Memory B cell (primary cell): ENCODE measurements at places on chromosomes 2 and 18.

- DNase-seq: no peak
Measured at GRCh38 chr2:9972621-9973479, 21.4 kb downstream of the GRHL1 start.

GRCh38 chr18:54957996-54958395 is 1.3 kb downstream of the CCDC68 start:
- DNase-seq: no peak

GRCh38 chr2:237459741-237460174 is 27.3 kb upstream of the MLPH start:
- no peak for DNase-seq

GRCh38 chr18:12442946-12443345 is 35.2 kb downstream of the PRELID3A start:
- DNase-seq: no peak

DNA sequence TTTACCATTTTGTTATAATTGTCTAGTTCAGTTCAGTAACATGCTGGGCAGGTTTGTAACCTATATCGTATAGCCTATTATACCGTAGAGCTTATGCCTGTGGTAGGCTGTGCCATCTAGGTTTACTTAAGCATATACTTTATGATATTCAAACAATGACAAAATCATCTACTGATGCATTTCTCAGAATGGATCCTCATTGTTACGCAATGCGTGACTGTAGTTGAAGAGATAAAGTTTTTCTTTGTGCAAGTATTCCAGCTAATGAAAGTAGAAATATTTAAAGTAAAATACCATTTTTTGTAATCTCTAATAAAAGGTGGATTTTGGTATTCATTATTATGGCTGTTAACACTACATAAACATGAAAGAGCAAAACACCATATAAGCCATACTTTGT is 100.2 kb downstream of the LRRTM4 start:
- DNase-seq: no peak

DNA sequence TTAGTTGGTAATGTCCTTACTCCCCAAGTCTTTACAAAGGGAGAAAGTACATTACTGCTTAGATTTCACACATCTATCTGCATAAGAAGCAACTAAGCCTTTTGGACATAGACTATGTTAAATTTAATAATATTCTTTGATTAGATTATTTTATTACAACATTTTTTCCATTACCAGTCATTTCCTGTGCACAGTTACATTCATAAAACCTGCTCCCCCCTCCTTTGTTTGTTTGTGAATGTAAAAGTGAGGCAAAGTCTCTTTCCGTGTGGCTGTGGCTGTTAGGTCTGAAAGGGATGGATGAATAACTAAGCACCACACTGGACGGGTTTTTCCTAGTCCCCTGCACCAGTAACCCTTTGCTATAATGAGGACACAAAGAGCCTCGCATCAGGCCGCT is 9.6 kb downstream of the PTGR3 start:
- DNase-seq: no peak

DNA sequence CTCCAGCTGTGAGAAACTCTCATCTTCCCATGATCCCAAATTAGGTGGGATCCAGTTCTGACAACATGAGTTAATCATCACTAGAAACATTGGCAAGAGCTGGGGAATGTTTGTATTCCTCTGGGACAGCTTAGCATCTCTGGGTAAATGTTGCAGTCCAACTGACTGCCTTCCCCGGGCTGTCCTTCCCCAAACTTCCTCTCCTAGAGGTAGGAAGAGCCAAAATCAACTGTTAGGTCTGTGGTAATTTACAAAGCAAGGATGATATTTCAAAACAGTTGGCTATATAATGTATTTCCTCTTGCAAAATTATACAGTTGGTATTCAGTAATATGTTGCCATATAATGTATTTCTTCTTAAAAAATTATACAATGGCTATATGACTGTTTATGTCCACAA is 148.5 kb downstream of the MGAT5 start:
- no peak for DNase-seq

GRCh38 chr2:183070942-183071844 is 7.4 kb upstream of the DUSP19 start:
- DNase-seq: no peak

GRCh38 chr2:181841079-181841478 is 50.5 kb upstream of the ITPRID2 start:
- DNase-seq: no peak

- DNase-seq: no peak
Measured at GRCh38 chr2:173062801-173063200, 12.8 kb upstream of the MAP3K20 start.

DNA sequence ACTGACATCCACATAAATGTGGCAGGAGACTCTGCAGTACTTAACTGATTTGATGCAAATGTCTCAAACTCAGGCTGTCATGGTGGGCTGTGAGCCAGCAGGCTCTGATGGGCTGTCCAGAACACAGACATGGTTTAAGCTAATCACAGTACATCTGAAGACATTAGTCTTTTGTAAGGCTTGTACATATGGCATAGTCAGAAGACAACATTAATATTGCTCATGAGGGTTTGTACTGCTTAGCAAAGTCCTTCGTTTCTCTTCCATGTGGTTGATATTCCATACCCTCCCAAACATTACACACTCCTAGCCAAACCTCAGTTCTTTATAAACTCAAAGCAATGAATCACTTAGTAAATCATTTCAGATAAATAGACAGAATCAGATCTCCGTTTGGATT is 330.6 kb downstream of the RND3 start:
- DNase-seq: no peak

DNA sequence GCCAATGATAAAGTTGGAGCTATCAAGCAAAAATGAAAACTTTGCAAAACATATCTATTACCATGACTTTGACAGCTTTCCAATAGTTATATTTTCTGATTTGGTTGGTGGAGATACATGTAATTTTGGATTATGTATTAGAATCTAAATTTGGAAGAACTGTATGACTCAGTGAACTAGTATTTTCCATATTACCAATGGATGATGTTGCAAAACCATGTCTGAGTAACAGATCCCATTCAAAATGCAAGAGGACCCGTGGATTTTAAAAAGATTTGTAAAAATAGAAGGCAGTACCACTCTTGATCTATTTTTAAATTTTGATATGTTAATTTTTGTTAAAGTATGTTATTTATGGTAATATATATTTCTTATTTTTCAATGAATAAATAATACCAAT is 83.0 kb downstream of the TAF4B start:
- DNase-seq: no peak
